NCI-H1694 treated with DMSO at 0.1 percent for 48 hours (cell line): ENCODE measurements at places on chromosomes 3 and 15.
A peak's percentile ranks its signal among the peaks of the same experiment; 100 is the strongest.

GRCh38 chr3:7621651-7622050 lies 760.7 kb downstream of the GRM7 start:
- no peak for DNase-seq

DNA sequence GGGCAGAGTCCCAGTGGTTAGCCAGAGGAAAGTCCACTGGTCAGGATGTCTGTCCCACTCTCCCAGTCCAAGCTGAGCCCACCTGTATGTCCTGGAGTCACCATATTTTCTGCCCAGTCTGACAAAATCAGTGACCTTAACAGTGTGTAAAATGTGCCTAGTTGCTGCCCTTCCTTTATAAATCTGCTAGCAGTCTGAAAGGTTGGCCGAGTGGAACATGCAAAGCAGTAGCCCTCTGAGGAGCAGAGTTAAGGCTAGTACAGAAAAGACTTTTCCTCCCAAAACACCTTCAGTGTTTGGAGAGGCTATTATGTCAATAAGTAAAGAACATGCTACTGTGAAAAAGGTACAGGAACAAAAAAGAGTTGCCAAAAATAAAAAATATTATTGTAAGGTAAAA lies 15.3 kb downstream of the TTC21A start:
- no peak for DNase-seq

DNA sequence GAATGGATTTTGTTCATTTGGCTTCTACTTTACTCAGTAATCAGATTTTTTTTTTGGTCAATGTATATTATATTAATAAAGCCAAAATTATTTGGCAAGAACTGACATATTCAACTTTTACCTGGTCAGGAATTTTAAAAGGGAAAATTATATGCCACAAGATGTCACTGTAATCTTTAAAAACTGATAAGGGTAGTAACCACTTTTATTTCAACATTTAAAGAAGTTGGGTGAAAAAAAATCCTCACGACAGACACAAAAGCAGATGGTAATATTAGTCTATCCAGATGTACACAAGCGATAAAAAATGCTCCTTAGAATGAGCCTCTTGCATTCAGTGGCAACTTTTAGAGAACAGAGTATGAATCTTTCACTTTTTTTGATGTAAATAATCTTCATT lies 101.9 kb downstream of the SERPINI1 start:
- no peak for DNase-seq

DNA sequence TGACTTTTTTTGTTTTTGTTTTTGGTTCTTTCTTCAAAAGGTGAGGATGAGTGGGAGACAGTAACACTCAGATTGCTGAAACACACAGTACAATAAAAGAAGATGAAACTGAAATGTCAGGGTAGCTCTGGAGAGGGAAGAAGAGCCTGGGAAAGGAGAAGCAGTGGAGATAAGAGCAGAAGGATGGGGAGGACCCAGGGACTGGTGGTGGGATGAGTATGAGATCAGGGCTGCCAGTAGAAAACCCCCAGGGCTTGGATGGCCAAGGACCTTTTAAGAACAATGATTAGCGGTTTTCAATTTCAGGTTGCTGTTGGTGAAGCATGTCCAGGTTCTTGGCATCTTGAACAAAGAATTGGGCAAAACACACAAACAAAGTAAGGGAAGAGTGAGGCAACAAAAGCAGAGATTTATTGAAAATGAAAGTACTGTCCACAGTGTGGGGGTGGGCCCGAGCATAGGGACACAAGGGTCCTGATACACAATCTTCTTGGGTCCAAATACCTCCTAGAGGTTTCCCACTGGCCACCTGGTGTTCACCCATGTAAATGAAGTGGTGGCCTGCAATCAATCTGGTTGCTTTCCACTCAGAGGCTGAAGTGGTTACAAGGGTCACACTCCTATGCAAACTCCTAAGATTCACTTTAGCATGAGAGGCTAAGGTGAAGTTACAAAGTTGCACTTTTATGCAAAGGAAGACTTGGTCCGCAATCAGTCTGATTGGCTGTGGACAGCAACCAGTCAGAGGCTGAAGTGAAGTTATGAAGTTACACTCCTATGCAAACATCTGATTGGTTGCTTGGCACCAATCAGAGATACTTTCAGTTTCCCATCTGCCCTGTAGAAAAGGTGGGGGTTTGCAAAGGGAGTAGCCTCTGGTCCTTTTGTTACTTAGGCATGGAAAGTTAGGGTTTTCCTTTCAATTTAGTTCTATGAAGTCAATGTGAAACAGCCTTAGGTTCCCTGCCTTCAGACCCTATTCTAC lies 26.1 kb upstream of the MFSD1 start:
- no peak for DNase-seq

DNA sequence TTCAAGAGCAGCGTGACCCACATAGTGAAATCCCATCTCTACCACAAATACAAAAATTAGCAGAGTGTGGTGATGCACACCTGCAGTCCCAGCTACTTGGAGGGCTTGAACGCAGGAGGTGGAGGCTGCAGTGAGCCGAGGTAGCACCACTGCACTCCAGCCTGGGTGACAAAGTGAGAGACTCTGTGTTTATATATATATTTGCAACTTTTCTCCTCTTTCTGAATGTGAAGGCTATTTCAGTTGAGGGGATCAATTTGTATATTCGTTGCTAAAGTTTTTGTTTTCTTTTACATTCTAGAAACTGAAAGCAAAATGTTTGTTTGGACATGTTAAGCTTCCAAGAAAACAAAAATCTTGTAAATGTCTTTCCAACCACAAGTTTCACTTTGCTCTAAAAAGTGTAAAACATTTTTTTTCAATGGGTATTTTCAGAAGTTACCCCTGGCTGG lies 29.8 kb upstream of the FAM98B start:
- no peak for DNase-seq

- peak; percentile 23 for DNase-seq
Measured at GRCh38 chr15:57510647-57511046, 81.1 kb upstream of the MYZAP start.
